ENCODE measurements at places on chromosomes 6 and 20.

DNA sequence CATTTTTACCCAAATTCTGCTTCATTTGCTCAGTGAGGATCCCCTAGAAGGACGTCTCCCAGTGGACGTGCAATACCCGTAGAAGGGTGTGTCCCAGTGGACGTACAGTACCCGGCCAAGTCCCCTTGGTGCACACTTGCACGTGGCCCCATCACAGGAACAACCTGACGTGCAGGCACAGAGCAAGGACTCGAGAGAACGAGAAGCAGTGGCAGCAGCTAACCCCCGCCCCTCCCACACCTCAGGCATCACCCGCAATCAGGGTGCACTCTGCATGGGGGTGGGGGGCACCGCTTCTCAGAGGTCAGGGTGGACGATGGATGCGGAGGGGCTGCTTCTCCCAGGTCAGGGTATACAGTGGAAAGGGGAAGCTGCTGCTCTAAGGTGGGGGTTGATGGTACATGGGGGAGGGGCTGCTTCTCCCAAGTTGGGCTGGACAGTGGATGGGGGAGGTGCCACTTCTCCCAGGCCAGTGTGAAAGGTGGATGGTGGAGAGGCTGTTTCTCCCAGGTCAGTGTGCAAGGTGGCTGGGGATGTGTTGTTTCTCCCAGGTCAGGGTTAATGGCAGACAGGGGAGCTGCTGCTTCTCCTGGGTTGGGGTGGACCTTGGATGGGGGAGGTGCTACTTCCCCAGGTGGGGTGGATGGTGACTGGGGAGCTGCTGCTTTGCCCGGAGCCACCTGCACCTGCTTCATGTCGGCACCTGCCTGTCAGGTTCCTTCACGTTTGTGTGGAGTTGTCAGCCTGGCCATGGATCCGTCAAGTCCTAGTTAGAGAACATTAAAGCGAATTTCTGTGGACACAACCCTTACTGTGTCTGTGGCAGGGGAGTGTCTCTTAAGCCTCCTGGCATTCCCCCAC is 1.0 kb upstream of the THBS2 start:
- DNase-seq, result no peak

GRCh38 chr6:36822506-36823269 is 16.6 kb downstream of the CPNE5 start:
- no peak for DNase-seq

- DNase-seq, result no peak
Measured at GRCh38 chr20:33654680-33655161, 7.4 kb upstream of the C20orf144 start.

DNA sequence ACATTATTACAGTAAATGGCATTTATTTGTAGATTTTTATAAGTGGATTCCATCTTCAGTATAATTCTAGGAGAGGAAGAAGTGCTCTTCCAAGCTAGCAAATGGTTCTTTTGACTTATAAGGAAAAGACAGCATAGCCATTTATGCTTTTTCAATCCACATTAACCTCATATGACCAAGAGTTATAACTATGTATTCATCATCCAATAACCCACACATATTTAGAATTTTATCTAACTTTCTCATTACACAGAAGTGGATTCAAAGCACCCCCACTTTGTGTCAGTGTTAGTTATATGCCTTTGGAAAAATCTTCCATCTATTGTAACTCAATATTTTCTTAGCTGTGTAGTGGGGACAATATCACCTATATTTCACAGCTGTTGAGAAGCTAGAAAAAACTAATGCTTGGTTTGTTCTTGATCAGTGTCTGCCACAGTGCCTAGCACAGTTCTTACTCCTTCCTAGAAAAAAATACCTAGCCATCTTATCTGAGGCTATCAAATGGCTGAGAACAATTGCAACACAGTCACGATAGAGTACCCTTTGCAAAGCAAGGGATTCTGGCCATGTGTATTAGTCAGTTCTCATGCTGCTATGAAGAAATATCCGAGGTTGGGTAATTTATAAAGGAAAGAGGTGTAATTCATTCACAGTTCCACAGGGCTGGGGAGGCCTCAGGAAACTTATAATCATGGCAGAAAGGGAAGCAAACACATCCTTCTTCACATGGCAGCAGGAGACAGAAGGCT is 986.3 kb downstream of the TFAP2A start:
- DNase-seq, result no peak

- DNase-seq, result no peak
Measured at GRCh38 chr6:35016502-35017321, 124.4 kb downstream of the TCP11 start.

- no peak for DNase-seq
Measured at GRCh38 chr6:134173366-134173725, 120.9 kb upstream of the SLC2A12 start.

DNA sequence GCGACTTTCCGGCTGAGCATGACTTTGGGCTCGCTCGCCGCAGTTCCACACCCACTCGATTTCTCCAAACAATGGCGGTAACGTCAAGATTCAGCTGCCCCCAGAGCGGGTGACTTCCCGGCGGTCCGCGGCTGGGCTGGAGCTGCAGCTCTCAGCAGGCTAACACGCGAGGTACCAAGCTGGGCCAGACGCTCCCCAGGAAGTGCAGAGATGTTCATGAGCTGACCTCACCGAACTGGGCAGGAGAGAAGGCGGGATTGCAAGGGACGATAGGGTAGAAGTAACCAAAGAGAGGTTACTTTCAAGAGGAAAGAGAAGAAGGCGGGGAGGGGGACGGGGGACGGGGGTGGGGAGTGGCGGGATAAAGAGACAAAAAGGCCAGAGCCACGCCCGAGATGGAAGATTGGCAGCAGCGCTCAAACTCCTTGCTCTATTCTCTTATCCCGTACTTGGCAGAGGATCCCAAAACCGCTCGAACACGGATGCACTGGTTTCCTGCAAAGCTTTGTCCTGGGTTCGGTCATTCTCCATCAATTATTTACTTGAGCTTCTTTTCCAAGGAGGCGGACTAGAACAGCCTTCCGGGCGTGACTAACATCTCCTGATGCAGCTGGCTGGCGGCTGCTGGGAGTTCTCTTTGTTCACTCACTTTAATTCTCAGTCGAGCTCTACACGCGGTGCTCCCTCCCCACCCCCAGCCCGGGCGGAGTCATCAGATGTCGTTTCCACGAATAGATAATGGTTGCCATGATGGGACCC is at the start of gene MTCL3:
Gene MTCL3, minus strand, starts transcription at position 626 of the 759 bp plus-strand sequence.
- DNase-seq, result no peak

- no peak for DNase-seq
Measured at GRCh38 chr6:28224131-28225055, 682 bp upstream of the ZSCAN9 start.

GRCh38 chr6:114319749-114320148 is 23.1 kb downstream of the HS3ST5 start:
- no peak for DNase-seq

DNA sequence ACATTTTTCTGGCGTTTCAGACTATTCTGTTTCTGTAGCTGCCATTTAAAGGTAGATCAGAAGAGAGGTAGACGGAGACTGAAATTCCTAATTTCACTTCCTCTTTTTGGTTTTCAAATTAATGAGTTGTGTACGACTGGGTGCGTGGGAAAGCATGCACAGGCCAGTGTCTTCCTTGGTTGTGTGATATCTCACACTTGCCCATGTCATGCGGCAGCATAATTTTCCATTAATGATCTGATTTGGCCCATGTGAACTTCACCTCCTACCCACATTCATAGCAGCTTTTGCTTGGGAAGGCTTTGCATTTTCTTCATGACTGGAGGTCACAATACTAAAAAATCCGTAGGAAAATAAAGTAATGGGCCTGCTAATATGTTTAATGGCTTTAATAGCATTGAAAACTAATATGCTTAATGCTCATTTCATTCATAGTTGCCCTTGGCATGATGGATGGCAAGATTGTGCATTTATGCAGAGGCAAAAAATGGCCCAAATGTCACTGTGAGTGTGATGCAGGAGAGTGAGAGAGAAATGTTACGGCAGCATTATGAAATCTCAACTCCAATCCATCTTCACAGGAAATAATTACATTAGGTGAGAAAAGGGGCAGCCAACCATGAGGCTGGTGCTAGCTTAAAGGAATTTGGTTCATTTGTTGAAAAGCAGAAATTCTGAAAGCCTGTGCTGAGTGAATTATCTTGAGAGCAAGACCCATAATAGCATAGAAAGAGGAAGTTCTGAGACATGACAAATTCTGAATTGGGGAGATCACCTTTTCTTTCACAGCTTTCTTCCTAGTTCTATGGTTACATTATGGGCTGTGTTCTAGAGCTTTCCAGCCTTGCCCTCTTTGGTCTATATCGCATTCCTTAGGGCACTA is 69.0 kb upstream of the UST start:
- DNase-seq, result no peak

GRCh38 chr6:136947037-136947436 is 24.9 kb downstream of the SLC35D3 start:
- no peak for DNase-seq

- DNase-seq, result no peak
Measured at GRCh38 chr20:444117-444516, 18.2 kb downstream of the TBC1D20 start.

DNA sequence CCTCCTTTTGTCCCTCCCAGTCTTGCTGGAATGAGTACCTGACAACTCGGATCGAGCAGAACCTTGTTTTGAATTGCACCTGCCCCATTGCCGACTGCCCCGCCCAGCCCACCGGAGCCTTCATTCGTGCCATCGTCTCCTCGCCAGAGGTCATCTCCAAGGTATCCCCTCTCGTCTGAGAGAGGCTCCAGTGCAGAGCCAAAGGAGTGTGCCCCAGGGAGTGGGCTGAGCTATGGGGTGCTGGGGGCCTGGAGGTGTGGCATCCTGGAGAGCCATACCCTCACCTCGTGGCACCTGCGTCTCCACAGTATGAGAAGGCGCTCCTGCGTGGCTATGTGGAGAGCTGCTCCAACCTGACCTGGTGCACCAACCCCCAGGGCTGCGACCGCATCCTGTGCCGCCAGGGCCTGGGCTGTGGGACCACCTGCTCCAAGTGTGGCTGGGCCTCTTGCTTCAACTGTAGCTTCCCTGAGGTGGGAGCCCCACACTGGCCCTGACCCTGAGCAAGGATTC is 8.8 kb downstream of the DNPH1 start:
- DNase-seq, result no peak

DNA sequence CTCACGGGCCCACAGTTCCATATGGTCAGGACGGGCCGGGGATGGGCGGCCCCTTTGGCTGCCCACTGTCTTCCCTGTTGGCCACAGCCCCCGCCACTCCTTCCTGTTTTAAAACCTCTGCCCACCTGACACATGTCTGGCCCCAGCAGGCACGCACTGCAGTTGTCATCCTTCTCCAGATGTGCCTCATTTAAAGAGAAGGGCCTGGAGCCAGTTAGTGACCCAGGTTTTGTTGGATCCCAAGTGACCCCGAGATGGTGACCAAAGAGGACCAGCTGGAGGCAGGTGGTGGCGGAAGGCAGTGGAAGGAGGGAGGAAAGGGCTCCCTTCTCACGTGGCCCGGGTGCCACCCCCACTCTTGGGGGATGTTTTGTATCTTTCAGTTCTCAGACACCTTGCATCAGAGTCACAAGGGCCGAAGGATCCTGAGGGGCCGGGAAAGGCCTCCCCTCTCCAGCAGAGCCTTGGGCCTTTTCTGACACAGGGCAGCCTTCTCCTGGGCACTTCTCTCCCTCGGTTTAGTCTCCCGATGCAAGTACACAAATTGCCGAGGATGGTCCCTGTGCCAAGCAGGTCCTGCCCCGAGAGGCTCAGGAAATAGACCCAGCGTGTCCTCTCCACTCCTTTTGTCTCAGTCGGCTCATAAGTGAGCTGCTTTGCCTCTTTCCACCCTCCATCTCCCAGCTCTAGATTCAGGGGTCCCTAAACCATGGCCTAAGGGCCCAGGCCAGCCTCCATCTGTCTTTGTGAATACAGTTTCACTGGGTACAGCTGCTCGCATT is 117.6 kb downstream of the SULF2 start:
- DNase-seq, result no peak

DNA sequence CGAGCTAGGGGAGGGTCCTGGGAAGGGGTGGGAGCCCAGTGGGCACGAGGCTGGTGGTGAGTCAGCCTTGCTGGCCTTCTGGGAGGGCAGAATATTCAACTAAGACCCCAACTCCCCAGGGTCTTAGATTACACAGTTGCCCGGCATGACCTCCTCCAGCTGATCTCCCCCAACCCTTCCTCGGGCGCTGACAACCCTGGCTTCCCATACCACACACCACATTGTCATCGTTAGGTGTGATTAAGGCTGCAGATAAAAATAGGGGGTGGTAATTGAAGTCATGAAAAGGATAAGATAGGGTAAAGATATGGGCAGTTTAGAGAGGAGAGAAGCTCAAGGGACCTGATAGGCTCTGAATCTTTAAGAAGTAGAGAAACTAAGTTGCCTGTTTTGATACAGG is 10.5 kb downstream of the CDC40 start:
- no peak for DNase-seq

GRCh38 chr6:4671587-4672115 is 104.6 kb upstream of the CDYL start:
- no peak for DNase-seq

- no peak for DNase-seq
Measured at GRCh38 chr6:129936329-129937165, 75.4 kb upstream of the TMEM244 start.

- no peak for DNase-seq
Measured at GRCh38 chr20:40286975-40287531, 402.0 kb downstream of the MAFB start.

GRCh38 chr6:6270948-6271535 is 49.4 kb downstream of the F13A1 start:
- DNase-seq, result no peak

GRCh38 chr6:168052291-168052891 is 26.6 kb downstream of the FRMD1 start:
- DNase-seq, result no peak

DNA sequence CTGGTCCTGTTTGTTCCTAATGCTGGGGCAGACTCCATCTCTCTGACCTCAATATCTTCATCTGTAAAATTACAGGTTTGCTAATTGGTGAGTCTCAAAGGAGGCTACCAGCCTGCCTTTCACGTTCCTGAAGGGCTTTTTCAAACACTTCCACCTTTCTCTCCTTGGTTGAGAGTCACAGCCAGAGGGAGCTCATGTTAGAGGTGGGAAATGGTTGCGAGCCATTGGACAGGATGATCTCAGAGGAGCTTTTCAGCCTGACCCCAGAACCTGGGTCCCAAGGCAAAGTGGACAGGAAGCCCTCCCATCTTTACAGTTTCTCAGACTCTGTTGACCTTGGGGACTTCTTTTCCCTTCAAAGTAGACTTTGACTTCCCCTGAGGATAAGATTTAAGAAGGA is 37.6 kb downstream of the NDUFAF5 start:
- no peak for DNase-seq

DNA sequence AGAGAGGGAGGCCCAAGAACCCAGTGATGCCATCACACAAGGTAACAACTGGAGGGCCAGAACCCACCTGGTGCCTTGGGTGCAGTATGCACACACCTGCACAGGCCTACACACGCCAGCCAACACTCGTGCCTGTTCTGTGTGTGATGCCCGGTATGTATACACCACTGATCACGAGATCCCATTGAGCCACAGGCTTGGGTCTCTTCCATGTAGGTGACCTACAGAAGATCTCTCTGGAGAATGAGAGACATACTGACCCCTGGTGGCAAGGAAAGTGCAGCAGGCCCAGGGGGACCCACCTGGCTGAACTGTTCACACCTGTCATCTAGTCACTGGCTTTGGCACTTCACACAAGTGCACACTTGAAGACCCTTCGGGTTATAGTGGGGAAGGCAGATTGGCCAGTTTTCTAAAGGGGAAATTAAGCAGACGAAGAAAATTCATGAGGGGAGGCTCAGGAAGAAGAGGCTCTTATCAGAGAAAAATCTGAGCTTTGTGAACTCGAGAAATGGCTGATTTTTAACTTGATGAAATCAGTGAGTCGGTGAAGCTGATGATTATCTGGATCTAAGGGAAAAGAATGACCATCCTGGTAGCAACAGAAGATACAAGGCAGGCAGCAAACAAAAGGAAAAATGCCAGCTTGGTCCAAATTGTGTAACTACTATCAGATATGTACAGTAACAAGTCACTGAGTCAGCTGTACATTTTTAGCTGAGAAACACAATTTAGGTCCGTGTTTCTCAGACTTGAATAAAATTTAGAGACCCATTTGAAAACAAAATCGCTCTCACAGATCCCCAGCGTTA is 69.1 kb upstream of the PBOV1 start:
- DNase-seq, result no peak
